ENCODE measurements at places on chromosomes 2 and 18.

DNA sequence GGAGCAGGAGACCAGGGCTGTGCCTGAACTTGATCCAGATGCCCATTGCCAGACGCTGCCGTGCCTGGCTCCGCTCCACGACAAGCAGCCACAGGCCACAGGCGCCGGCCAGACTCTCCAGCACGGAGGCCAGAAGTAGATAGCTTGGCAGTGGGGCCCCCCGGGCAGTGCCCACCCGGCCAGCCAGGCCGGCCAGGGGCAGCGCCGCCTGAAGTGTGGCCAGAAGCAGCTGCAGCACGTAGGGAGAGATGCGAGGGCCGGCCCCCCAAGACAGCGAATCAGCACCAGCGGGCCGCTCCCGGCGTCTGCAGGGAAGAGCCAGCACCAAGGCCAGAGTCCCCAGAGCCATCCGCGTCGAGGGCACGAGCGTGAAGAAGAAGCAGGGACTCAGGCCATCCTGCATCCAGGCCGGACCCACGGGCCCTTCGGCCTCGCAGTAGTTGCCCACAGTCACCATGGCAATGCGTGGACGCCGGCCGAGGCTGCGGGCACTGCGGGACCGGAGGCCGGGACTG is 484 bp downstream of the ABCB6 start:
- DNase-seq: no peak

DNA sequence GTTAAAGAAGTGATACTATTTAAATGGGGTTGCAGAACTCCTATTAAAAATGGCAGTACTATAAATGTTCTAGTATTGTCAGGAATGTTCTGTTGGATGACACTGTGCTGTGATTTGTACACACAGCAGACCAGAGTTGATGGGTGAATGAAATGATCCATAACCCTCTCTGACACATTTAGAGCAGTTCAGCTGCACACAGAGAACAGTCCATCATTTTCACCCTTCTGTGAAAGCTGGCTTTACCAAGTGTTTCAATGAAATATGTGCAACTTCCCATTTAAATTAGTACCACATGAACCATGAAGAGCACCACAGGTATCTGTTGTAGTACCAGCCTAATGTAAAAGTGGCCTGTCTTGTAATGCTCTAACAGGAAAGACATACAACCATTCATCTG is 981.4 kb downstream of the TMEM182 start:
- DNase-seq: no peak

- DNase-seq: no peak
Observed at GRCh38 chr2:39252888-39253518, 9.2 kb upstream of the CDKL4 start.

DNA sequence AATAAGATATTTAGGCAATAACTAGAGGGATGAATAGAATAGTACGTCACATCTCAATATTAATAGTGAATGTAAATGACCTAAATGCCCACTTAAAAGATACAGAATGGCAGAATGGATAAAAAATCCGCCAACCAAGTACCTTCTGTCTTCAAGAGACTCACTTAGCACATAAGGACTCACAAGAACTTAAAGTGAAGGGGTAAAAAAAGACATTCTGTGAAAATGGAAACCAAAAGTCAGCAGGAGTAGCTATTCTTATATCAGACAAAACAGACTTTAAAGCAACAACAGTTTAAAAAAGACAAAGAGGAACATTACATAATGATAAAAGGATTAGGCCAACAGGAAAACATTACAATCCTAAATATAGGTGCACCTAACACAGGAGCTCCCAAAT is 56.7 kb upstream of the DSC1 start:
- DNase-seq: no peak

DNA sequence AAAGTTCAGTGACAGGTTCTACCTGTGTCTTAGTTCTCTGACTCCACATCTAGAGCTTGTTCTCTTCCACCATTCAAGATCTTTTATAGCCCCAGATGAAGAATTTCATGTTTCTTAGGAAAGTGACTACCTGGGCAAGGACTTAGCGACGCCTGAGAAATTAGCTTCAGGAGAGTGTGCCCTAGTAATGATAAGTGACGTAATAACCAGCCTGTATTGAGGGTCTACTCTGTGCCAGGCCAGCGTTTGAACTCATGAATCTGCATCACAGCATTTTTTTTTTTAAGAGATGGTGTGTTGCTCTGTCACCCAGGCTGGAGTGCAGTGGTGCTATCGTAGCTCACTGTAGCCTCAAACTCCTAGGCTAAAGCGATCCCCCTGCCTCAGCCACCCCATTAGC is 51.8 kb downstream of the TCF7L1 start:
- DNase-seq: no peak
